ENCODE measurements at places on chromosomes 11 and 22.
A peak's percentile ranks its signal among the peaks of the same experiment; 100 is the strongest.

- peaks cover 17% of the 10 kb centered on the region for H3K4me1 ChIP-seq
- H3K27ac ChIP-seq: no peak overlapping the region
- H3K4me3 ChIP-seq: no peak overlapping the region
Observed at GRCh38 chr22:30210235-30210909, 36.2 kb downstream of the LIF start.

DNA sequence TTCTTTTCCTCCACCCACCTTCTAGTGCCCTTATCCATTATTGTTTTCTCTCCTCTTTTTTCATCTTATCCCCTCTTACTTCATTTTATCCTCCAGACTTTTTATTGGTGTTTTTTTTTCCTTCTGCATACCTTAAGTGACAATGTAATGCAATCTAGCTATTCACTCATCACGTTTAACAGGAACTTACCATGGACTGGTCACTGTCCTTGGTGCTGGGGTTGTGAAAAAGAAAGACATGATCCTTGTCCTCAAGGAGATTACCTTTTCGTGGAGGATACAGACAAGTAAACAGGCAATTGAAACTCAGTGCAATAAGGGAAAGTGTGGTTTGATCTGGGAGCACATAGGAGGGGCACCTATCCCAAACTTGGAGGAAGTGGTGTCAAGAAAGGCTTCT, 20.7 kb downstream of the SYT9 start:
- no peaks in the 10 kb centered on the region for H3K4me1 ChIP-seq
- no peak overlapping the region for H3K27ac ChIP-seq

- H3K27ac ChIP-seq: no peak overlapping the region
- H3K4me3 ChIP-seq: no peak overlapping the region
- no peaks in the 10 kb centered on the region for H3K27me3 ChIP-seq
- H3K36me3 ChIP-seq: no peaks in the 10 kb centered on the region
- H3K4me1 ChIP-seq: no peaks in the 10 kb centered on the region
Observed at GRCh38 chr11:116333001-116333535, 439.7 kb downstream of the BUD13 start.

DNA sequence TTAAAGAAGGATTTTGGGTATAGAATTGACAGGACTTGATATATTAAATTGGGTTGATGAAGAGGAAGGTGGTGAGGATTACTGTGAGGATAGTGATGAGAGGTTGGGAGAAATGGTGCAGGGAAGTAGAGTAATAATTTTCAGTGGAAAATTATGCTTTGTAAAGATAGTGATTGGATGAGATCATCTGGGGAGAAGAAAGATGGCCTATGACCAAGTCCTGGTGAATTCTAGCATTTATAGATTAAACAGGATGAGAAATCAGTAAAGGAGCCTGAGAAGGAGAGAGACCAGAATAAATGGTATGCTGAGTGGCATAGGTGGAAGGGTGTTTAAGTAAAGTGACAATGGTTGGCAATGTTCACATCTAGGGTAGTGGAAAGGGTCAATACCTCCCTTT, 15.0 kb downstream of the IPO7 start:
- no peaks in the 10 kb centered on the region for H3K27me3 ChIP-seq
- no peak for DNase-seq
- H3K4me3 ChIP-seq: no peak overlapping the region
- H3K36me3 ChIP-seq: no peaks in the 10 kb centered on the region
- H3K27ac ChIP-seq: no peak overlapping the region
- no peaks in the 10 kb centered on the region for H3K4me1 ChIP-seq

GRCh38 chr11:86519064-86519911, 144.6 kb downstream of the CCDC81 start:
- no peaks in the 10 kb centered on the region for H3K27me3 ChIP-seq
- DNase-seq: peak; percentile 31
- H3K4me3 ChIP-seq: no peak overlapping the region
- no peaks in the 10 kb centered on the region for H3K36me3 ChIP-seq
- H3K27ac ChIP-seq: peak overlapping the region; percentile 89

DNA sequence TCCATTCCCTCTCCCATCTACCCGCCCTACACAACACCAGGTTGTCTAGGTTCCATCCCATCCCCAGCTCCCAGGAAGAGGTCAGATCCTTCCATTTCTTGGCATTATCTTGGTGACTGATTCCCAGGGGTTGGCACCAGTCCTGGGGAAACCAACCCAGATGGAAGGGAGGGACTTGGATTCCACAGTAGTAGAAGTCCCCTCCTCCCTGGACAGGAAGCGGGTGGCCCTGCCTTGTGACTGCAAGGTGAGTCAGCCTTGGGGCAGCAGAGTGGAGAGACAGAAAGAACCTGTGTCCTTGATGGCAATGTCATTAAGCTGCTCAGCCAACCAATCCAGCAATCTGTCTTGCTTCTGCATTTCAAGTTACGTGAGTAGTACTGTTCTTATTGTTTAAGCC, 26.5 kb downstream of the SYT13 start:
- DNase-seq: no peak
- H3K27me3 ChIP-seq: no peaks in the 10 kb centered on the region
- no peak overlapping the region for H3K4me3 ChIP-seq
- H3K4me1 ChIP-seq: no peaks in the 10 kb centered on the region
- H3K36me3 ChIP-seq: no peaks in the 10 kb centered on the region

DNA sequence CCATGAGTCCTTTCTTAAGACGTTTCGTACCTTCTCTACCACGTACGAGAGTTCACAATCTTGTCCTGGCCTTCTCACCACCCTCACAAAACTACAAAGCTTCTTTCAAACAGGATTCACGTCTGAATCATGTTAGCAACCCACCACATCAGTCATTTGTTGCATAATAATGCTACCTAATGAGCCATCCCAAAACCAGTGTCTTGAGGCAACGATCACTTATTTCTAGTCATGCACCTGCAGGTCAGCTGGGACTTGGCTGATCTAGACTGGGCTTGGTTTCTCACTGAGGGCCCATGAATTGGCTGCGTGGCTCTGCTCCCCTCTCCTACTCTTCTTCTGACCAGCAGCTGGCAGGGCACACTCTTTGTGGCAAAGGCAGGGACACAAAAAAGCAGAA, 28.3 kb downstream of the LARGE1 start:
- H3K27ac ChIP-seq: no peak overlapping the region
- no peaks in the 10 kb centered on the region for H3K4me1 ChIP-seq
- H3K27me3 ChIP-seq: no peaks in the 10 kb centered on the region

DNA sequence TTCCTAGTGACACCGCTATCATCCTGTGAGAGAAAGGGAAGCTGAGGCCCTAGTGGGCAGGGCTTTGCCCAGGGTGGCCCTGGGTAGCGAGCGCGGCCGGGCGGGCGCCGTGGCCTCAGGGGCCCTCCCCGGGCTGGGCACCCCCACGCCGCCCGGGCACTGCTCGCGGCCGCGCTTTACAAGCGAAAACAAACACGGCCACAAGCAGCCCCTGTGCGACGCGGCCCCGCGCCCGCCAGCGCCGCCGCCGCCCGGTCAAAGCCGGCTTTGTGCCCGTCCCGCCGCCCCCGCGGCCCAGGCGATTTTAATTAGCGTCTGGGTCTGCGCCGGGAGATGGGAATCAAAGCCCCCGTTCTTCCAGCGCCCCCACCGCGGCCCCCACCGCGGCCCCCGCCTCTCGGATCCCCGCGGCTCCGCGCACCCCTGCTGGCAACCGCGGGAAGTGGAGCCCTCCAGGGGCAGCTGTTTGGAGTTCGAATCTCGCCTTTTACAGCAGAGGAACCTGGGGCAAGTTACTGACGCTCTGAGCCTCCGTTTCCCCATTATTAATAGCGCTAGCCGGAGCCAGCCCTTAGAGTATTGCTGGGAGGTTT, 47.9 kb downstream of the CHRDL2 start:
- H3K4me1 ChIP-seq: peaks cover 28% of the 10 kb centered on the region
- no peaks in the 10 kb centered on the region for H3K36me3 ChIP-seq
- H3K27ac ChIP-seq: peak overlapping the region; percentile 95
- peak; percentile 63 for DNase-seq
- no peak overlapping the region for H3K4me3 ChIP-seq

GRCh38 chr22:46029574-46030200, 52.7 kb upstream of the WNT7B start:
- peak; percentile 11 for DNase-seq
- no peaks in the 10 kb centered on the region for H3K27me3 ChIP-seq
- H3K36me3 ChIP-seq: no peaks in the 10 kb centered on the region
- no peaks in the 10 kb centered on the region for H3K4me1 ChIP-seq
- no peak overlapping the region for H3K27ac ChIP-seq

- H3K27ac ChIP-seq: no peak overlapping the region
- H3K4me1 ChIP-seq: no peaks in the 10 kb centered on the region
- no peak overlapping the region for H3K4me3 ChIP-seq
- no peaks in the 10 kb centered on the region for H3K36me3 ChIP-seq
- no peaks in the 10 kb centered on the region for H3K27me3 ChIP-seq
Observed at GRCh38 chr11:84003181-84003580, 717.0 kb upstream of the CCDC90B start.

DNA sequence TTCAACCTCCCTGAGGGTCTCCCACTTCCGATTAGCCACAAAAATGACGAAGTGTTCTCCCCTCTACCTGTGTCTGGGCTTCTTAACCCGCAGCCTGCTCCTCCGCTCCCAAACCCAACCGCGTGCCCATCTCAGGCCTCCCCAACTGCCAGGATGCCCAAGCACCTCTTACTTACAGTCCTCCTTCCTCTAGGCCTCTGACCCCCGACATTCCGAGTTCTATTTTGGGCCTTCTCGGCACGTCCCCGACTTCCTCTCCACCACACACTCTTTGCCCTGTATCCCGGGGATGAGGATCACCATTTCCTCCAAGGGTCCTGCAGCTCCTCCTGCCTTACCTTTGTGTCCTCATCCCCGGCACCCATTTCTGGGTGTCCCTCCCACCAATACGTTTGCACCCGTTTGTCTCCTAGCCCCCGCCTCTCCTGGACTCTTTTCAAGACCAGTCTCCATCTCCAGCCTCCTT, 388 bp upstream of the MUS81 start:
- H3K36me3 ChIP-seq: no peaks in the 10 kb centered on the region
- peak overlapping the region; percentile 99 for H3K27ac ChIP-seq
- DNase-seq: no peak
- peaks cover 7% of the 10 kb centered on the region for H3K4me1 ChIP-seq
- no peaks in the 10 kb centered on the region for H3K27me3 ChIP-seq
- H3K4me3 ChIP-seq: peak overlapping the region; percentile 99

GRCh38 chr11:81072273-81072672, 1631.4 kb upstream of the TENM4 start:
- H3K4me1 ChIP-seq: no peaks in the 10 kb centered on the region
- H3K27me3 ChIP-seq: no peaks in the 10 kb centered on the region
- no peaks in the 10 kb centered on the region for H3K36me3 ChIP-seq
- no peak for DNase-seq
- H3K4me3 ChIP-seq: no peak overlapping the region

DNA sequence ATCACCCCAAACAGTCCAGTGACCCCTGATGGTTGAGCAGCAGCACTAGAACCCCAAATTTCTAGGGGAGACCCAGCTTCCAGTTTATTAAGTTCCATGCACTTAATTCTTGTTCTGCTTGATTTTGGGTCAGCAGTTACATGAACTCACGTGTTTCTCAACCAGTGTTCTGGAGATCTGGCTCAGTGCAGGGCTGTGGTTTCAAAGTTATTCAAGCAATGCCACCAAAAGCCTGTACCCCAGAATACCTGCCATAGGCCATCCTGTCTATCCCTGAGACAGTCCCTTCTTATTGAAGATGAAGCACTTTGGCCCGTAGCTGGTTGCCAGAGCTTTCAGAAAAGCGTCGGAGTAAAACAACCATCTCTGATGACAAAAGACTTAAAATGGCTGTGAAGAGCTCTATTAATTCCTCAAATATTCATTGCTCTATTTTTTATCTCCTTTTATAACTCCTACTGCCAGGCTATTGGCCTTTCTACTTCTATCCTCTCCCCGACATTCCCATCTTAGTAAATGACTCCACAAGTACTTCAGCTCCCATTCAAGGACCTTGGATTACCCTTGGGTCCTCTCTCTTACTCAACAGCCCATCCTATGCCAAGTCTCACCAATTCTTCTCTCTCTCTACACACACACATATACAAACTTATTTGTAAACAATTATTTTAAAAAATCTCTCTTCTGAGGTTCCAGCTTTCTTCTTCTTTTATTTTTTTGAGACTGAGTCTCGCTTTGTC, 18.0 kb upstream of the VPREB1 start:
- H3K36me3 ChIP-seq: no peaks in the 10 kb centered on the region
- DNase-seq: no peak
- H3K27ac ChIP-seq: no peak overlapping the region
- H3K4me1 ChIP-seq: no peaks in the 10 kb centered on the region

DNA sequence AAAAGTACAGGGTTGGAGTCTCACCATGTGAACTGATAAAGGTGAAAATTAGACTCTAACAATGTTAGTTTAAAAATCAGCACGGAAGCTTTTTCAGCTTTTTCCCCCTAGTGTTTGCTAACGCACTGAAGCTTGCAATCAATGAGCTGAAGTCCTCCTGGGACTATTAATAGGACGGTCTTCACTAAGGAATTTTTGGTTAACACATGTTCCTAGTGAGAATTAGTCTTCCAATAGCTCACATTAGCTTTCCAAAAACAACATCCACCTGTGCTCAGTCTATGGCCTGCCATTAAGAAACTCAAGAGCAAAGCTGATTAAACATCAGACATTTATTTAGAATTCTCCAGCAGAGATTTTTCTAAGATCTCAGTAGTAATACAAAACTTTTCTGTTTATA, 26.7 kb upstream of the DDI1 start:
- no peak overlapping the region for H3K4me3 ChIP-seq
- H3K27ac ChIP-seq: no peak overlapping the region
- H3K36me3 ChIP-seq: no peaks in the 10 kb centered on the region
- no peaks in the 10 kb centered on the region for H3K4me1 ChIP-seq
- no peak for DNase-seq
- H3K27me3 ChIP-seq: no peaks in the 10 kb centered on the region

- H3K27ac ChIP-seq: no peak within 1 kb of the TSS
- peak; percentile 87 for DNase-seq
- peaks cover 12% of the 10 kb centered on the region for H3K4me1 ChIP-seq
- peak within 1 kb of the TSS; percentile 46 for H3K4me3 ChIP-seq
Observed at GRCh38 chr11:560305-561147, at the start of the genes LMNTD2 and RASSF7. Gene LMNTD2 (minus strand): TSS chr11:560738. CDS start chr11:560716, 22 bp downstream. Gene RASSF7 (plus strand): TSS chr11:560970. CDS start chr11:561769, 799 bp downstream.

DNA sequence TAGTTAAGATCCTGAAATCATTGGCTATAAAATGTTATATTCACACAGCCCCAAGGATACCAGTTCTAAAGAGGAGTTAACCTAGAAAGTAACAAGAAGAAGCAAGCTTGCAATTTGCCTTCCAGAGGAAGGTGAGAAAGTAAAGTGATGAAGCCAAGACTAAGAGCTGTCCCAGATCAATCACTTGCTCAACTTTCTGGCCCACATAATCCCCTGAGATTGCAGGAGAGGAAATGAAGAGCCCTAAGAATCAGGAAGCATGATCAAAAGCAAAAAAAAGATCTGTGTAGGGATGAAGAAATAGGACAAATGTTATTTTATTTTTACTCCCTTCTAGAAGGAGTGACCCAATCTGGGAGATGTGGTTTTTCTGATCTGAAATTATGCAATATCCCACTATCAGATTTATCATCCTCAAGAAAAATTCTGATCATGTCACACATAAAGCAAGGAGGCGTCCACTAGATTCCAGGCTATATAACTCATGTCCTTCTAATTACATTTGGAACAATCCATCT, 180.3 kb upstream of the GUCY1A2 start:
- no peak overlapping the region for H3K27ac ChIP-seq
- no peak overlapping the region for H3K4me3 ChIP-seq
- H3K36me3 ChIP-seq: no peaks in the 10 kb centered on the region
- no peaks in the 10 kb centered on the region for H3K27me3 ChIP-seq
- no peak for DNase-seq

- H3K27me3 ChIP-seq: no peaks in the 10 kb centered on the region
- H3K36me3 ChIP-seq: no peaks in the 10 kb centered on the region
- no peaks in the 10 kb centered on the region for H3K4me1 ChIP-seq
Observed at GRCh38 chr11:110126936-110127335, 33.7 kb downstream of the ZC3H12C start.

Data from uterus (tissue), 4 donors.